ENCODE measurements at places on chromosomes 3 and 15.

GRCh38 chr15:70324001-70324974 lies 226.6 kb upstream of the TLE3 start:
- peak; percentile 55 for DNase-seq

DNA sequence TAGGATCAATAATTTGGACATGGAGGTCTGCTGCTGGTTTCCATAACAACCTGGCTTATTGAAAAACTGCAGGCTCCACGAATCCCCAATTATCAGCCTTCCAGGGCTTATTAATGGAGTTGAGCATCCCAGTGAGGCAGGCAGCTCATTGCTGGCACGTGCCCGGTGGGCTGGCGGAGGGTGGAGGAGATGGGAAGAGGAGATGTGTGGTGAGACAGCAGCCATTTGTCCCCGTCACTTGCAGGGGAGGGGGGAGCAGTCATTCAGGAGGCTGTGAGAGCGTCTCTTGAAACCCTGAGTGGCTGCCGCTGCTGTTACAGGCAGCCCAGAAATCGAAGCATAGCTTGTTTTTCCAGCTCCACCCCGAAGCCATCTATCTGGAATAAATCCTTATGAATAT lies 70.6 kb downstream of the GAP43 start:
- DNase-seq: no peak

DNA sequence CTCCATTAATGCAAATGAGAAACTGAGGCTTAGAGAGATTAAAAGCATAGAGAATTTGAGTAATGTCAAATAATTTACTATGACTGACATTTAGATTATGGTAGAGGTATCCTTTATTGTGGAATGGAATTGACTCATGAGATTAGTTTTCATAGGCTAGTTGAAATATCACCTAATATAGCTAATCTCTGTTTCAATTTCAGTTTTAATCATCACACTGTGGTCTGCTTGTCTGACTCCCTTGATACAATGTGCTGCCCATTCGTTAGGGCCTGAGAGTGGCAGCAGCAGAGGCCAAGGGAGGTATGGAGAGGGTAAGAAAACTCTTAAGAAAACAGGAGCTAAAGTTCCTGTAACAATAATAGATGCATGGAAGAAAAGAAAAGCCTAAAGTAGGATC lies 13.2 kb upstream of the ZBTB20 start:
- no peak for DNase-seq

DNA sequence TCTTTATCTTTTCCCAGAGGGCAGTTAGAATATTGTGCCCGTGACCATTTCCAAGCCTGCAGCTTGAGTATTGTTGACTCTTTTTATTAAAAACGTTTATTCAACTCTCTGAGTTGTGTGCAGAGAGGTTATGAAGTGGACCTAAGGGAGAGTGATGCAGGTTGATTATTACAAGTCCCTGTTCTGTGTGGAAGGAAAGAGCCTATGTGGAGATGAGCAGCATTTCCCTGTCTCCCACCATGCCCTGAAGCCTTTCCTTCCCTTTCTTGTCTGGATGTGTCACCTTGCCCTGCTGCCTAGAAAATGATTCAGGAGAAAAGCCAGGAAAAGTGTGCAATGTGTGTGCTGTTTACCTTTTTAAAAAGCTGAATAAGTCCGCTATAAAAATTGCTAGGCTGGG lies 19.4 kb downstream of the ZPLD1 start:
- no peak for DNase-seq

DNA sequence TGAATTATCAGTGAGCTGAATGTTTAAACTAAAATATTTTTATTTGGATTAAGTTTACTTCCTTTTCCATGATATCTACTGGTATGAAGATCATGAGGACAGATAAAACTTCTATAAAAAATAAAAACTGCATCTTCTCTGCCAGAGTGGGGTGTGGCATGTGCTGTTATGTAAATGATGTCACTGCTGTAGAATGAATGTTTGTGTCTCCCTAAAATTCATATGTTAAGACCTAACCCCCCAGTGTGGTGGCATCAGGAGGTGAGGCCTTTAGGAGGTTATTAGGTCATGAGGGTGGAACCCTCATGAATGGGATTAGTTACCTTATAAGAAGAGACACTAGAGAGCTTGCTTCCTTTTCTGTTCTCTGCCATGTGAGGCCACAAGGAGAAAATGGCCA lies 178.7 kb upstream of the DPH6 start:
- no peak for DNase-seq

DNA sequence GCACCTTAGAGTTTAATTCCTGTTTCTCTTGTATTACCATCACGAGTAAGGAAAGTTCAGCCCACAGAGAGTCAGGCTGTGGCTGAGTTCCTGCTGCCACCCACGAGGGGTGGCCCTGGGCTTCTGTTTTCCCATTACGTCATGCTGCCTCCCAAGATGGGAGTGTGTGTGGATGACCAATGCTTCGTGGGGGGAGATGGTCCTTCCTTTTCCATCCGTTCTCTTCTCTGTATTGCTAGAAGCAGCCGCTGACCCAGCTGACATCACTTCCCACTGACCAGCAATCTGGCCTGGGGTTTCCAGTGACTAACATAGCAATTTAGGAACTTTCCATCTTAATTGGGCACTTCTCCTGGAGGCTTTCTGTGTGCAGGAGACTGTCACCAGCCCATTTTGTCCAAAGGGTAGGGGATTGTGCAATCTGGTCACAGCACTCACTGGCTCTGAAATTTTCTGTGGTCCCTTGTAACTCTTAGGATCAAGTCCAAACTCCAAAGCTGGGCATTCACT lies 9.3 kb downstream of the IRAK2 start:
- DNase-seq: no peak

GRCh38 chr3:139586420-139587017 lies 47.0 kb upstream of the RBP1 start:
- no peak for DNase-seq

DNA sequence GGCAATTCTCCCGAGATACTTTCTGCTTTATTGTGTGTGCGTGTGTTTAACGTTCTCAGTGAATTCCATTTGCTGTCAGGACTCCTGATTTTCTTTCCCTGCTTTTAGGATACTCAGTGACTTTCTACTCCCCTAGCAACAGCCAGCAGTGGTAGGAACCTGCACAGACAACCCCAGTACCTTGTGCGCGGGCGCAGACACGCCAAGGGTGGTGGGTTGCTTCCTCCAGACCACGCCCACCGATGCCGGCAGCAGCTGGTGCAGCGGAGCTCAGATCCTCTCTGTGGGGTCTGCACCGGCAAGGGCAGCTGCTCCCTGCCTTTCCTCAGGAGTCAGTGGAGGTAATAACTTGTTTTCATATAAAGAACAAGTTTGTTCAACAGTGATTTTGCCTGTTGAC lies 225.1 kb upstream of the NDN start:
- peak; percentile 76 for DNase-seq

GRCh38 chr3:106435899-106436453 lies 567.2 kb upstream of the CBLB start:
- no peak for DNase-seq

GRCh38 chr15:80703081-80703480 lies 8.0 kb downstream of the ABHD17C start:
- DNase-seq: no peak

DNA sequence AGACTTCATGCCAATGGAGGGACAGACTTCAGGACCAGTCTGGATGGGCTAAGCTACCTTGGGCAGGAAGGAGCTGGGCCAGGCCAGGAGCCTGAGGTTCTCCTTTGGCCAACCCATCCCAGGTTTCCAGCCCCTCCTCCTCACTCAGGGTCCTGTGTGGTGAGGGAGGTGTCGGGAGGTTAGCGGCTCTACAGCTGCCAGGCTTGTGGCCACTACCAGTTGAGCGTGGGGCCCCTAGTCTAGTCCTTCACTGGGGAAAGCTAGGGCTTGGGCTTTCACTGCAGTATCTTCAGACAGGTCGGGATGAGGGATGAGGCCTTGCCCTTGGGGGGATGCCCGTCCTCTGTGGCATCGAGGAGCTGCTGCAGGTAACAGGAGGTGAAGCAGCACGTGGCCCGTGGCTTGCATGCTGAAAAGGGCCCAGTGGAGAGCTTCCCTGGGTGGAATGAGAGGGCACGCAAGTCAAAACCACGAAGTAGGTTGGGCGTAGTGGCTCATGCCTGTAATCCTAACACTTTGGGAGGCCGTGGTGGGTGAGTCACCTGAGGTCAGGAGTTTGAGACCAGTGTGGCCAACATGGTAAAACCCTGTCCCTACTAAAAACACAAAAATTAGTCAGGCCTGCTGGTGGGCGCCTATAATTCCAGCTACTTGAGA lies 8.5 kb upstream of the FANCD2 start:
- DNase-seq: no peak

GRCh38 chr3:181279239-181279565 lies 289.7 kb upstream of the DNAJC19 start:
- peak; percentile 10 for DNase-seq

GRCh38 chr3:38247366-38248035 lies 18.1 kb upstream of the SLC22A13 start:
- peak; percentile 5 for DNase-seq

- DNase-seq: peak; percentile 5
Measured at GRCh38 chr3:36697229-36698001, 66.9 kb downstream of the DCLK3 start.

GRCh38 chr3:64214381-64215018 lies 10.8 kb downstream of the PRICKLE2 start:
- no peak for DNase-seq

- DNase-seq: no peak
Measured at GRCh38 chr3:21435871-21436270, 315.1 kb downstream of the ZNF385D start.

DNA sequence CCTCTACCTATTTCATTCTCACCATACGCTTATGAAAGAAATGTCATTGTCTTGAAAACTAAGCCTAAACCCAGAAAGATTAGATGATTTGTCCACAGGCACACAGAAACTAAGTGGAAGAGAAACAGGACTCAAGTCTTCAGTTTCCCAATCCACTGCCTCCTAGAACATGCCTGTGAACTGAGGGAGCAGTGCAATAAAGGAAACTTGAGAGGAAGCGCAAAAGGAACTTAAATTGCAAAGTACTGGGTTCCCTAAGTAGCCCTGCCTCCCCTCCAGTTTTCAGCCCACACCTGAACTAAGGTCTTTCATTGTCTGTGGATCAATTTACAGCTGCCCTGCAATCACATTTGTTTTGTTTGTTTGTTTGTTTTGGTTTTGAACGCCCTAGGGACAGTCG lies 56.7 kb upstream of the TSEN2 start:
- no peak for DNase-seq
